ENCODE measurements at places on chromosomes 2 and 18.

GRCh38 chr2:171056307-171056706 lies 104.4 kb downstream of the TLK1 start:
- DNase-seq: no peak

DNA sequence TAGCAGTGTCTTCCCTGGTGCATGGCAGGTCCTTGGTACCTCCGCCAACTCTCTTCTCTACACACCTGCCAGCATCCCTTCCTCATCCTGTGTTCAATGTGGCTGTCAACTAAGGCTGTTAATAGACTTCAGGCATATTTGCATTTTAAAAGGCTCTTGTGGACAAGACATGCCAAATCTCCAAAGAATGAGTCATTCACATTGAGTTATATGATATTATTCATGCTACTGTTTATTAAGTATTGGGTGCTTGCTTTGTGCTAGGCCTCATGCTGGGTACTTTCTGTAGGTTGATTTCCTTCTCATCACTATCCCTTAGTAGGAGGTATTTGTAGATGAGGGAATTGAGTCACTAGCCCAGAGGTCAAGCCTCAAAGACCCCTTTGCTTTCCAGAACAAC lies 5.2 kb downstream of the MYO1B start:
- no peak for DNase-seq

DNA sequence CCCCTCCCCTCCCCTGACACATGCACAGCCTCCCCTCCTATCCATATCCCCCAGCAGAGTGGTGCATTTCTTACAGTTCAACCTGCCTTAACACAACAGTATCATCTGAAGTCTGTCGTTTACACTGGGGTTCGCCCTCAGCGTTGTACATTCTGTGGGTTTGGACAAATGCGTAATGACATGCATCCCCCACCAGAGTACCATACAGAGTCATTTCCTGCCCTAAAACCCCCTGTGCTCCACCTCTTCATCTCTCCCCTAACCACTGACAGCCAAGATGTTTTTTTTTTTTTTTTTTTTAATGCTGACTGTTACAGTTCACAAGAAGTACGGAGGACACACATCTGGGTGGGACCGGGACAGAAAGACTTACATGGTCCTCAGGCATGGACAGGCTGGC lies 22.6 kb downstream of the POMC start:
- DNase-seq: no peak

DNA sequence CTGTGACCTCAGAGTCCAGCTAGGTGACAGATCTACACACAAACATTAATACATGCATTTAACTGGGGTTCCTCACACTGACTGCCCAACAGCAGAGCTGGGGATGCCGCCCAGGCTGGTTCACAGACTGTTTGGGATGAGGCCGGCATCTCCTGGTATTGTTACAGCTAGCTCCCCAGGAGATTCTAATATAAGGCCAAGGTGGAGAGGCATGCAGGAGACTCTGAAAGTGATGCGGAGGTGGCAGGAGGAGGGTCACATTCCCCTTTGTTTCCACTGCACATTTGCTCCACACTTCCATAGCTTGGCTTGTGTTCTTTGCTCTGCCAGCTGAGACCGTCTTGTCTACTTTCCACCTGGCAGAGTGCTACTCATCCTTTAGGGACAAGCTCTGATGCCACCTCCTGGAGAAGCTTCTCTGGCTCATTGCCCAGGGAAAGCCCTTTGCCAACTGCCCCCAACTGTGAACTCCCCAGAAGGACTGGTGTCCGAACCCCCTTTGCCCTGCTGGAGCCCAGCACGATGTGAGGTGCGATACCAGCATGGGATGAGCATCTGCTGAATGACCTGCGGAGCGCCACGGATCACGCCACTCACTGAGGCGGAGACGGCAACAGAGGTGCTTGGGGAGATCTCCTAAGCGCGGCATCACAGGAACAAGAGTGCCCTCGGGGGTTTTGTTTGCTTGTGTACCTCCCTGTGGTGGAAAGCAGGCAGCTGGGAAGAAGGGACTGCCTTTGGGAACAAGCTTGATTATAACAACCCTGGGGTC lies 88.8 kb downstream of the UXS1 start:
- DNase-seq: no peak

- no peak for DNase-seq
These were observed 312.0 kb downstream of the CELF4 start for GRCh38 chr18:37253394-37254235.

- no peak for DNase-seq
These were observed 24.4 kb upstream of the ADAM23 start for GRCh38 chr2:206418968-206419367.
